ENCODE measurements at places on chromosomes 11 and 22. TPM values are rescaled to one million over a fixed set of nuclear protein-coding genes. Genes with fewer than 3 reads are reported as not detected.

The MS4A15 gene
- total RNA-seq = not detected

The RPLP2 gene
- 3,086 TPM for total RNA-seq

The AIP gene
- total RNA-seq = 152 TPM

The TIMP3 gene
- not detected for total RNA-seq

The NPTXR gene
- total RNA-seq = 0.77 TPM

The SLC25A45 gene
- 18.0 TPM for total RNA-seq

The TMA7B gene
- 4.0 TPM for total RNA-seq

- ATAC-seq = peak; percentile 63
These were observed 16.7 kb upstream of the SYT12 start for GRCh38 chr11:67006029-67006884.

- no peak for ATAC-seq
These were observed 21.4 kb upstream of the POLD3 start for GRCh38 chr11:74571062-74571399.

DNA sequence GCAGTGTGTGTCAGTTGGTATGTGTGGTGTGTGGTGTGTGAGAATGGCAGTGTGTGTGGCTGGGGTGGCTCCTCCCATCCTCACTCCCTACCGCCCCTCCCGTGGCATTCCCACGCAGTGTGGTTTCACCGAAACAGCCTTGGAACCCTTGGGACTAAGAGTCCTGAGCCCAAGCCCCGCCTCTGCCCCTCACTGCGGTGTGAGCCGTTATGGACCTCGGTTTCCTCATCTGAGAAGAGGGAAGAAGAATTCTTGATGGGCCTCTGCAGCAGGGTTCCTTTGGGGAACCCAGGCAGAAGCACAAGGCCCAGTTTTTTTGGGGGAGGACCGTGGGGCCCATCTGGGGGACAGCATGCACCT lies 7.2 kb downstream of the UPK3A start:
- no peak for ATAC-seq

- no peak for ATAC-seq
These were observed 37.1 kb downstream of the DENND5A start for GRCh38 chr11:9228091-9228490.

- no peak for ATAC-seq
These were observed 667 bp downstream of the ACCS start for GRCh38 chr11:44066732-44067141.

DNA sequence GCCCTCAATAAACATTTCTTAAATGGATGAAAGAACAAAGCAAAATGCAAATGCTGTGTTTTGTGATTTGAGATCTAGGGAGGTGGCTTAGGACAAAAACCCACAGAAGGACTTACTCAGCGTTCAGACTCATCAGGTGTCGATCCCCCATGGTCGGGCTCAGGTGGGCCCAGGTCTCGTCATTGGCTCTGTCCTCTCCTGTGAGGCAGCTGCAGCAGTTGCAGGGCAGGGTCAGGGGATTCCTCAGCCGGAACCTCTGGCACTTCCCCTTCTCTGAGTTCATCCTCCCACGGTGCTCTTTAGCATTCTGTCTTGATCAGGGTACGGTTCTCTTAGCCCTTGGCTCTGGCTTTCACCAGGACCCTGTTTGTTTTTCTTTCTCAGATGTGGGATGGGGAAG lies 14.0 kb upstream of the ACR start:
- no peak for ATAC-seq

GRCh38 chr22:46710806-46711205 lies 27.2 kb downstream of the CERK start:
- ATAC-seq = peak; percentile 80

Data from activated T-helper 17 cell treated with anti-CD3 and anti-CD28 coated beads, Interleukin-2, amount 50 U/mL, for 72 hours (primary cell).